EH (cell line): ENCODE measurements at places on chromosomes 11 and 22.

DNA sequence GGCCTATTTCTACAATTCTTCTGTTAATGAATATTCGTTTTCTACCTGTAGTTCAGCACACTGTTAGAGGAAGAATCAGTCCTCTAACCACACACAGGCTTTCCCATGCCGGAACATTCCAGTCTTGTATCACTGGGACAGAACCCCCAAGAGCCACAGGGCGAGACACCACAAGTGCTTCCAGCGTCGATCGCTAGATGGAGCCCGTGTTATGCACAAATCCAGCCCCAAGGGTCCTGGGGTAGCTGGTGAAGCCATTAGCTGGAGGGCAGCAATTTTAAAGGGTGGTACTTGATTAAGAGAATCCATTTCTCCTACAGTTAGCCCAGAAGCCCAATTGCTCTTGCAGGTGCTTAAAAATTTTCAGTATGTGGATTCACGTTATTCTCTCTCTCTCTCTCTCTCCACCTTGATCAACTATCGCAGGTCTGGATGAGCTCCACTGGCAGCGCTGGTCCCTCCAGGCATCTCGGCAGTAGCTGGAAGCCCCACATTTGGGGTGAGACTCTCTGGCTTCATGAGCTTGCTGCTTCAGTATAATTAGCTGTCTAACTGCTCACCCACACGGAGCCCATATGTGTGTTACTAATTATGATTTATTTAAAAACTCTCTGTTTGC is 148.2 kb upstream of the SNX19 start:
- peak; percentile 71 for DNase-seq

DNA sequence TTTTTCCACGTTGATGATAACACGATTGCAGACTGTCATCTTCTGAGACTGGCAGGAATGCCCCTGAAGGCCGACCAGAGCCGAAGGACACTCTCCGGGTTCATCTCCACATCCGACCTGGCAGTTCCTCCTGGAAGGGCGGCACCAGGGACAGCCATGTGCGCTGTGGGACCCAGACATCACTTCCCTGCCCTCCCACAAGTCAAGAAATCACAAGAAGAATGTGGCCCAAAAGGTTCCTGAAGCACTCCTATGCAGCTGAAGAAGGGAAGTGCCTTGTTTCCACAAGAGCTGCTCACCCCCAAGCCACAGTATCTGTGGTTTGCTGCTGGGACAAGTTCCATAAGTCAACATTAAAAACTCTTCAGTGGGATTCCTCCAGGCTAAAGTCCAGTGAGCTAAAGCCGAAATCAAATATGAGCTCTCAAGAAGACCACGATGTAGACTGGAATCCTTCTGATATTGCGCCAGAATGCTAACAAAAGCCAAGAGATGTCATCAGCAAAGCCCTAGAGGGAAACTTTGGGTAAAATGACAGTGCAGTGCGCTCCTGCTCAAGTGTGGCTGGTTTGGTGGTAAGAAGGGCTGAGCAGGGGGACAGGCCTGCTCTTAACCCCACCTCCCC is 21.2 kb downstream of the PACSIN2 start:
- DNase-seq = peak; percentile 96

GRCh38 chr11:94934846-94935245 is 38.5 kb downstream of the CWC15 start:
- DNase-seq = peak; percentile 29

DNA sequence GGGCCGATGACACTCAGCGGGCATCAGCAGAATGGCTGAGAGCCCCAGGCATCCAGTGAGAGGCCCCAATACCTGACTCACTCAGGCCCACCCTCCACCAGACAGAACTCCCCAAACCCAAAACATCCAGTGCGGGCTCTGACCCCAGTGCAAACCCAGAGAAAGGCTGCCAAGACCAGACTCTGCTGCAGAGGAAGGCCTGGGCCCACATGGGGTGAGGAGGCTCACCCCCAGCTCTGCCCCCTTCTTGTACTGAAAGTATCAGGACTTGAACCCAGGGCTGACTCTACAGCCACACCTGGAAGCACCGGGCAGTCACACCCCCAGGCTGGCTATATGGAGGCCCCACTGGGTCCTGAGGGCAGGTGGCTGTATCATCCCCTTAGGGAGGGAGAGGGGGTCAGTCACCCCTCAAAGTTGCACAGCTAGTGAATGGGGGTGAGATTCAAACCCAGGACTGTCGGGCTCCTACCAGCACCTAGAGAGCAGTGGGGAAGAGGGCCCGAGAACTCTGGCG is 49.3 kb downstream of the IGLL1 start:
- no peak for DNase-seq

GRCh38 chr22:19336133-19337075 is 44.9 kb upstream of the CLTCL1 start:
- DNase-seq = no peak

DNA sequence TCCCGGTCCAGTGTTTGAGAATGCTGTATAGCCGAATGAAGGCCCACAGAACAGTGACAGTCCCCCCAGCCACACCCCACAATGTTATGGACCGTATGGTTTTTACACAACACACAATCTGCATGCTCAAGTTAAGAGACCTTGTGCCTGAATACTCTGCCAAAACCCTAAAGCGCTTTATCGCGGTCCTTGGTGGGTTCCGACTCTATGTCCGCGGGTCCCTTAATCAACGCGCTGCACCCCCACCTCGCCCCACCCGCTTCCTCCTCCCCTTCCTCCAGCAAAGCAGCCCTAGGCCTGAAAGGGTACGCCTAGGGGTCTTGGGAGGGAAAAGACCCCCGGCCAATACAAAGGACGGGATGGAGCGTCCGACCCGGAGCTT is 442 bp downstream of the COPB1 start:
- peak; percentile 38 for DNase-seq

GRCh38 chr11:93740031-93740729 is 1.1 kb downstream of the TAF1D start:
- peak; percentile 81 for DNase-seq

GRCh38 chr11:134289167-134289566 is 13.0 kb downstream of the GLB1L3 start:
- no peak for DNase-seq

DNA sequence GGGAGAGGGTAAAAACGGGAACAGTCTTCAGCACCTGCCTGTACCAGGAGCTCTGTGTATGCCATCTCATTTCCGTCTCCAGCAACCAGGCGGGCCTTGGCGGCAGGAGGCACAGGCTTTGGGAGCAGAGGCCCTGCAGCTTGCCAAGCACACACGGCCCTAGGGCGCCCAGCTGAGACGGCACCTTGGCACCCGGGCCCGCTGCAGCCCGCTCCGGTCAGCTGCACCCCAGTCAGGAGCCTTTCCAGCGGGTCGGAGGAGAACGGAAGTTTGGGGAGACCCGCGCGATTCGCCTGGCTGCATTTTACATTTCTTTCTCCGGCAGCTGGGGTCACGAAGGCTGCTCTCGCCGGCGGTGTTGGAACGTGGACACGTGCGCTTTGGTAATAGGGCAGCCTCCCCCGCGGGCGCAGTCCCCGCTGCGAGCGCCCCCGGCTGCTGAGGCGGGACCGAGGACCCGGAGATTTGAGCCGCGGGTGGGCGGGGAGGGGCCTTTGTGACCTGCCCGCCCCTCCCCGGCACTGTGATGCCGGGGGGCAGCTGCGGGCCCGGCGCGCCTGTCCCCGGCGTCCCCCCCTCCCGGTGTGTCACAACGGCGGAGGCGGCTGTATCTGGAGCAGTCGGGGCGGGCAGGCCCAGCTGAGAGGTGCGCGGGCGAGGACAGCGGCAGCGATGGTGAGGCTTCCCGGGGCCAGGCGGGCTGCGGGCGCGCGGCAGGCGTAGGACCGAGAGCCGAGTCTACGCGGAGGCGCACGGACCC is at the start of gene TUBA8:
Gene TUBA8 (plus strand): TSS at position 616 of the 760 bp plus-strand sequence. CDS start 57 bp downstream, at position 673.
- peak; percentile 40 for DNase-seq

GRCh38 chr11:130088919-130089673 is 19.4 kb downstream of the APLP2 start:
- DNase-seq = no peak

GRCh38 chr11:113045146-113045545 is 83.9 kb downstream of the NCAM1 start:
- DNase-seq = no peak

DNA sequence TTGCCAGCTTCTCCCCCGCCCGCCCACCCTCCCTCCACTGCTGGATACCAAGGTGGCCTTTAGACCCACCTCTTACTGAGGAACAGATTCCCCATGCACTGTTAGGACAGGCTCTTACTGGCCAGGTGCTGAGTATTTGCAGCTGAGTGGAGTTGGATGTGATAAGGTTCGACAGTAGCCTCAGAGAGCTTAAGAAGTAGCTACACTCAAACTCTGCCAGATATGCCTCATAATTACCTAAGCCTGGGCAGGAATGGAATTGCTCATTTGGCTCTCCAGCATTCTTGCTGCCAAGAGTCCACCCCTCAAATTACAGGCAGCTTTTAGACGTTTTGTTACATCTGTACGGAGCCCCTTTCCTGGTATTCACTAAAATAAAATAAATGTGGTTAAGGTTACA is 9.6 kb downstream of the FAM181B start:
- no peak for DNase-seq

- DNase-seq = no peak
Measured at GRCh38 chr22:23288301-23289129, 108.2 kb downstream of the BCR start.

DNA sequence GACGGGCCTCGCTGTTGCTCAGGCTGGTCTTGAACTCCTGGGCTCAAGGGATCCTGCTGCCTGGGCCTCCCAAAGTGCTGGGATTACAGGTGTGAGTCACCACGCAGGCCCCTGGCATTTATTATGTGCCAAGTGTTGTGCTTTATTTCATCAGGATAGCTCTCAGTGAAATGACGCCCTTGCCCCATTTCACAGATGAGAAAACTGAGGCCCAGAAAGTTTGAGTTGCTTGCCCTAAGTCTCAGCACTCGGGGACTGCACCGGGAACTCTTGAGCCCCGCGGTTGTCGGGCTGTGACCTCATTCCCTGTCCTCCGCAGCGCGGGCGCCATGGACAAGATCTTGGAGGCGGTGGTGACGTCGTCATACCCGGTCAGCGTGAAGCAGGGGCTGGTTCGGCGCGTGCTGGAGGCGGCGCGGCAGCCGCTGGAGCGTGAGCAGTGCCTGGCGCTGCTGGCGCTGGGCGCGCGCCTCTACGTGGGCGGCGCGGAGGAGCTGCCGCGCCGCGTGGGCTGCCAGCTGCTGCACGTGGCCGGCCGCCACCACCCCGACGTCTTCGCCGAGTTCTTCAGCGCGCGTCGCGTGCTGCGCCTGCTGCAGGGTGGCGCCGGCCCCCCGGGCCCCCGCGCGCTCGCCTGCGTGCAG is 7.3 kb downstream of the USP35 start:
- no peak for DNase-seq

DNA sequence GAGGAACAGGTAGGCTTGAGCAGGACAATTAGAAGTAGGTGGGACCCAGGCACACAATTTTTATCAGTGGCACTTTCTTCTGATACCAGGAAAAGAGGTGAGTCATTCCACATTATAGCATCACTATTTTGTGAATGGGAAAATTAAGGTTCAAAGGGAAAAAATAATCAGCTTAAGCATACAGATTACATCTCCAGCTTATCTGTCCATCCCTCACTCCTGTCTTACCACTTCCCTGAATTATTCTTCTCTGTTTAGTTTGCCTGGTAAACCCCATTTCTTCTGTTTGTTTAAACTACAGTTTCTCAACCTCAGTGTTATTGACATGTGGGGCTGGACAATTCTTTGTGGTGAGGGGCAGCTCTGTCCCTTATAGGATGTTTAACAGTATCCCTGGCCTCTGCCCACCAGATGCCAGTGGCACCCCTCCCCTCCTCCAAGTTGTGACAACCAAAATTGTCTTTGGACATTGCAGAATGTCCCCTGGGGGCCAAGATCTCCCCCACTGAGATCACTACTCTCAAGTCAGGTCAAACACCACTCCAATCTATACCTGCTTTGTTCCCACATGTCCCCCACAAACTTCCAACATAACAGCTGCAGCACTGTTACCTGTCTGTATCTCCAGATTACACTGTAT is 8.5 kb upstream of the XBP1 start:
- DNase-seq = no peak

DNA sequence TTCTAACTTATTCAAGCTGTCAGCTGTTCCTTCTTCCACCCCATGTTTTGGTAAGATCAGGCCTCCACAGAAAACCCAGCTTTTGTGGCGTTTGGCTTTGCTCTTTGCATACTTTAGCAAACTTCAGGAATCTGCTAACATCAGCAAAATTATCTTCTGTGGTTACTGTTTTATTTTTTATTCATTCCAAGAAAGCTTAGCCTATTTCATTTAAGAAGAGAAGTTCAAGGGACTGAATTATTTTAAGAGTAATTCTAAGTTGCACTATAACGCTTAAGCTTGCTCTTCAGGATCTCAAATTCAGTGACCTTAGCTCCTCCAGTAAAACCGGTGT is 1.1 kb downstream of the JHY start:
- DNase-seq = peak; percentile 88

- DNase-seq = peak; percentile 20
Measured at GRCh38 chr11:29452146-29452545, 564.7 kb downstream of the KCNA4 start.

DNA sequence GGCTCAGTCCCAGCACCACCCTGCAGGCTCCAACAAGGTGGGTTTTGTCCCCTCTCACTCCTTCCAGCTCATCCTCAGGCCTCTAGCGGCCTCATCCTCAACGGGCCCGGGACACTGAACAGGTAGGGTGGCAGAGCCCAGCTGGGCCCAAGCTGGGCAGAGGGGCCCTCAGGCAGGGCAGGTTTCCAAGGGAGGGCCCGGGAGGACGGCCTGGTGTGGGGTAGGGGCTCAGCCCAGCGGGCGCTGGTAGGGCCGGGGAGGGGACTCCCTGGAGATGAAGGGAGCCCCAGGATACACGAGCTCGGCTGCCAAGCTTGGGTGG is 2.5 kb upstream of the IFITM10 start:
- DNase-seq = no peak

DNA sequence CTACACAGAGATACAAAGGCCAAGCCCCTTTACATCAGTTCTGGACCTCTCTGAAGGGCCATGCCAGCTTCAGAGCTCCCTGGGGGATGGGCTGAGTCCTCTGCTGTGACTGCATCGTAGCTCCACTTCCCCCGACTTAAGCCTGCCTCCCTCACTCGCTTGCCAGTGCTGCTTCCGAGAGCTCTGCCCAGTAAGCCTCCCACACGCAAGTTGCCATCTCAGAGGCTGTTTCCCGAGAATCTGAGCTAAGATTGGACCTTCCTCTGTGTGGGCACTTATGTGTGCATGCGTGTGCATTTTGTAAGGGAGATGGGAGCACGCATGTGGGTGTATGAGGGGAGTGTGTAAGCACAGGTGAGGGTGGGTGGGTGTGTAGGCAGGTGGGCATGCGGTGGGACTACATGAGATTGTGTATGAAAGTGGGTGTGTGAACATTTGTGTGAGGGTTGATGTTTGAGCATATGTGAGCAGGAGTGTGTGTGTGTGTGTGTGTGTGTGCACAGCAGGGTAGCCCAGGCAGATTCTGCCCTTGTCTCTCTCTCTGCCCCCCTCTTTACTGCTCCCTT is 163.0 kb upstream of the SYT13 start:
- no peak for DNase-seq
